ENCODE measurements at places on chromosomes 2 and 18.

DNA sequence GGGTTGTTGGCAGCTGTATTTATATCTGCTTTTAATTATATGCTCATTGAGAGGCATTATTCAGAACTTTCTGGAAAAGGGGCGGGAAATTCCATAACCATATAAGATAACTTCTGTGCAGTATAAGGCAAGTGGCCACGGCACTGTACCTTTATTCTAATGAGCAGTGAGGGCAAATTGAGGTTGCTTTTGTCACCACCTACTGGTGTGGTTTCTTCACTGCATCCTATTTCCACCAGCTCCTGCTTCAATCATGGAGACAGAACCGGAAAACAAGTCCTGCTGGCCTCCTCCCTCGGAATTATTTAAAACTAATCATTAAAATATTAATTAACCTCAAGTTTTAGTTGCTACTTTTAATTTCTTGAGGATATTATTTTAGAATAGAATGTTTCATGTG is 759.4 kb downstream of the CBLN2 start:
- DNase-seq: no peak

GRCh38 chr2:168246483-168247340 is 683 bp downstream of the STK39 start:
- DNase-seq: peak; percentile 59

GRCh38 chr2:132374551-132374950 is 42.1 kb upstream of the GPR39 start:
- no peak for DNase-seq

DNA sequence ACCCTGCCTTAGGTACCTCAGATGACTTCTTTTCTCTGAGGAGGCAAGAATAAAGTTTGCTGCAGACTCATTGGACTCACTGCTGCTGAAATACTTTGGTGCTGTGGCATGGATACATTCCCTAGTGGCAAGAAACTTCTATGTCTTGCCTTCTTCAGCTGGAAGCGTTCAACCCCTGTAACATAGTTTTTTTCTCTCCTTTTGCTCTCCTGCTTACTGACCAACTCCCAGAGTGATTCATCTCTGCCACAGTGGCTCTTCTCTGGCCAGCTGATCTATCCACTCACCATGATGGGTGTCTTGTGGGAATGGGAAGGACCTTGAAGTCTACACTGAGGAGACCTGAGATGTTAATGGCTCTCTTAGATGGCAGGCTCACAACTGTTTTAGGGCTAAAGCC is 309.3 kb upstream of the LRRTM4 start:
- no peak for DNase-seq

- DNase-seq: no peak
These were observed 940 bp downstream of the XRCC5 start for GRCh38 chr2:216109962-216110614.

DNA sequence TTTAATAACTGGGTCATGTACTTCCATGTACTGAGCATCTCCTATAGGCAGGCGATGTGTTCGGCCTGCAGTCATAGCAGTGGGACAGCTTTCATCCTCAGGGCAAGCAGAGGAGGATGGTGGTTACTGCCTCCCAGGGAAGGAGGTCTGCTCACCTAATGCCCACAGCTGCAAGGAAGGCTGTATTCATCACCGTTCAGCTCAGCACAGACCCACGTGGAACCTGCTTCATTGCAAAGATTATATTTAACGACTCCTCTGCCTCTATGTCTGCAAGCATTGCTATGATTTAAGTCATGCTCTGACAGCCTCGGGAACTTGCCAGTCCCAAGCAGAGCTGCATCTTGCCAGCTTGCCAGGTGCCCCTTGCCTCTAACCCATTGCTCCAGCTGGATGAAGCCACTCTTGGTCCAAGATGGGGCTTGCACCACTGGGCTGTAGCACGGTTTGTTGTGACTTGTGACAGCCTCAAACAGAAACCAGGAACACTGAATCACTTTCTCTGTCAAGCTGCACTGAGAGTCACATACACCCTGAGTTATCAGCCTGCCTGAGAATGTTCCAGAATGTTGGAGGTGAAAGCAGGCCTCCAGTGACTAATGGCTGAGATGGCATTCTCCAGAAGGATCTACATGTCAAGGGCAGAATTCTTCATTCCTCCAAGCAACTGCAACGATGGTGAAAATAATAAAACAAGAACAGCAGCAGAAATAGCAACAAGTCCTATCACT is 651.1 kb upstream of the ID2 start:
- DNase-seq: no peak
